NCI-H748 treated with DMSO at 0.1 percent for 48 hours (cell line): ENCODE measurements at places on chromosomes 6 and 20.

DNA sequence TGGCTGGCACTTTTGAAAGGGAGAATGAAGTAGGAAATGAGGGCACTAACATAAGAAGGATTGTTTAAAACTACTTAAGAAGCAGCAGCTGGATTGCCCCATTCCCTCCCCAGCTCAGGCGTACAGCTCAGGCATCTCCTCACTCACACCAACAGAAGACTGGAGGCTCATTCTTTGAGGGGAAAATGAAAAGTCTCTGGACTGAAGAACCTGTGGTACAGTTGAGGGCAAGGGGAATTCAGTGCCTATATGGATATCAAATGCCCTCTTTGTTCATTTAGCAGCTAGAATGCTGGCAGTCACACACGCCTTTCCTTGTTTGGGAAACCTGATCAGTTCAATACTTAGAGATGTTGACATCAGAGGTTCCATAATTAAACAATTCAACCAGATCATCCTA is 502.1 kb upstream of the SOX4 start:
- DNase-seq = no peak

GRCh38 chr6:84450018-84450417 is 222.6 kb upstream of the CEP162 start:
- no peak for DNase-seq

DNA sequence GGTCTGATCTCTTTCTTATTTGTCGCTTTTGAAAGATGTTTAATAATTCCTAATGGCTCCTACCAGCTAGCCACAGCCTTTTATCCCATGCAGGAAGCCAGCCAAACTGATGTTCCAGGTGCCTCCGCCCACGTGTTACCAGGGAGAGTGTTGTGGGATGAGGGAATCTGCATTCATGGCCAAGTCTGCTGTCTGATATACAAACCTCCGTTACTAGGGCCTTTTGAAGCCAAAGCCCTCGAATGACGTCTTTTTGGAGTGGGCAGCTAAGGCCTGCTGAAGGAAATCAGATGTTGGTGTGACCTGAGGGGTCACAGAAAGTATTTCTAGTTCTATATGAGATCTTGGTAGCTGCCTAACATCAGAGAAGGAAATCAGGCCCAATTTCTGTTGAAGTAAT is 21.3 kb downstream of the STK35 start:
- DNase-seq = no peak

GRCh38 chr20:51156041-51156982 is 133.4 kb upstream of the KCNG1 start:
- no peak for DNase-seq

GRCh38 chr6:28982476-28983266 is 22.4 kb downstream of the ZNF311 start:
- DNase-seq = no peak

GRCh38 chr20:13054011-13054410 is 45.2 kb downstream of the SPTLC3 start:
- DNase-seq = no peak

- no peak for DNase-seq
Measured at GRCh38 chr6:134910593-134910935, 39.3 kb downstream of the ALDH8A1 start.

DNA sequence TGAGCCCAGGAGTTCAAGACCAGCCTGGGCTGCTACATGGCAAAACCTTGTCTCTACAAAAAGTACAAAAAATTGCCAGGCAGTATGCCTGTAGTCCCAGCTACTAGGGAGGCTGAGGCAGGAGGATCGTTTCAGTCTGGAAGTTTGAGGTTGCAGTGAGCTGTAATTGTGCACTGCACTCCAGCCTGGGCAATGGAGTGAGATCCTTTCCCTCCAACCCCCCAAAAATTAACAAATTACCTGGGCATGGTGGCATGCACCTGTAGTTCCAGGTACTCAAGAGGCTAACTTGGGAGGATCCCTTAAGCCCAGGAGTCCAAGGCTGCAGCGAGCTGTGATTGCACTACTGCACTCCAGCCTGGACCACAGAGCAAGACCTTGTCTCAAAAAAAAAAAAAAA is 29.4 kb upstream of the GMPR start:
- DNase-seq = no peak

DNA sequence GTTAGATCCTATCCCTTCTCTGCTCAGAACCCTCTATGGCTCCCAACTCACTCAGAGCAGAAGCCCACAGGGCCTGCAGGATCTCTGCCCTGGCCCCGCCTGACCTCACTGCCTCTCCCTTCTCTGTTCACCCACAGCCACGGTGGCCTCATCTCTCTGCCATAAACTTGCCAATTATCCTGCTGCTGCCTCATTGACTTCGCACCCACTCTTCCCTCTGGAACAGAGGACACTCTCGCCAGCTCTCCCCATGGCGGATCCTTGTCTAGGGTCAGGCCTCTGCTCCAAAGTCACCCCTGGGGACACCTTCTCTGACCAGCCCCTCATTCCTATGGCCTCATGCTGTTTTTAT is 86.4 kb downstream of the CEBPB start:
- no peak for DNase-seq

DNA sequence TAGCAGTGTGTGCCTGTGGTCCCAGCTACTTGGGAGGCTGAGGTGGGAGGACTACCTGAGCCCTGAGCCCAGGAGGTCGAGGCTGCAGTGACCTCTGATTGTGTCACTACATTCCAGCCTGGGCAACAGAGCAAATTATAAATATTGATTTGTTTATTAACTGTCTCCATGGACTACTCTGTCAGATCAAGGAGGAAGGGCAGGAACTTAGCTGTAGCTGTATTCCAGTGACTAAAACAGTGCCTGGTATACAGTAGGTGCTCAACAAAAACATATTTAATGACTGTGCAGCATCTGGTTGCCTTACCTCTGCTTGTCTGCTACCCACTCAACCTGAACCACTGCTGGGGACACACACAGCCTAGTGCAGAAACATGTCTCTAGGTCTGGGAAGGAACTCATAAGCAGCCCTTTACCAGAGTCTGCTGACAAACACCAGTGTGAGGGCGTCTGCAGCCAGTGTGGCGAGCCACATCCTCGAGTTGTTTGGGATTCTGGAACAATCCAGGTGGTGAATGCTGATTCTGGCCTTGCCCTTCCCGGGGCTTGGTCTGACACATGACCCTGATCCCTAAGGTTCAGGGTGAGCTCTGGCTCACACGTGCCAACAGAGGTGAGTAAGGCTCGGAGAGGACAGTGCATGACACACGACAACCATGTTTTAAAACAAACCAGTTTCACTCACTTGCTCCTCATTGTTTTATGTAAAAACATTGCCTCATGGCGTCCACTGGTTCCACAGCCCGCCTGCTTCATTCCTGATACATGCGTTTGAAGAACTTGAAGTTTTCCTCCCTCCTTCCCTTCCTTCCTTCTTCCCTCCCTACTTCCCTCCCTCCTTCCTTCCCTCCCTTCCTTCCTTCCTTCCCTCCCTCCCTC is 117.9 kb upstream of the ZNF217 start:
- no peak for DNase-seq

GRCh38 chr20:49872056-49872455 is 43.3 kb downstream of the SPATA2 start:
- no peak for DNase-seq

GRCh38 chr6:141437685-141438084 is 695.0 kb upstream of the GJE1 start:
- no peak for DNase-seq

- no peak for DNase-seq
Measured at GRCh38 chr6:116564921-116565872, 6.1 kb upstream of the RWDD1 start.

GRCh38 chr6:142705054-142705453 is 239.9 kb downstream of the HIVEP2 start:
- DNase-seq = no peak

DNA sequence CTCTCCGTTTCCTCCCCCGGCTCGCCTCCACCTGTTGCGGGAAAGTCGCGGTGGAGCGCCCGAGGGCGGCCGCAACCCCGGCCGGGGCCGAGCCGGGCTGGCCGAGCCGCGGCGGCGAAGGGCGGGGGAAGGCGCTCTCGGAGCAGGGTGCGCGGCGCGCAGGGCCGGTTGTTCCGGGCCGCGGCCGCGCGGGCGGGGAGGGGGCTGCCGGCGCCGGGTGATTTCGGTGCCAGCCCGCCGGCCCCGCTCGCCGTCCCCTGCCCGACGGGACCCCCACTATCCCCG is 235 bp downstream of the MAP7 start:
- no peak for DNase-seq

DNA sequence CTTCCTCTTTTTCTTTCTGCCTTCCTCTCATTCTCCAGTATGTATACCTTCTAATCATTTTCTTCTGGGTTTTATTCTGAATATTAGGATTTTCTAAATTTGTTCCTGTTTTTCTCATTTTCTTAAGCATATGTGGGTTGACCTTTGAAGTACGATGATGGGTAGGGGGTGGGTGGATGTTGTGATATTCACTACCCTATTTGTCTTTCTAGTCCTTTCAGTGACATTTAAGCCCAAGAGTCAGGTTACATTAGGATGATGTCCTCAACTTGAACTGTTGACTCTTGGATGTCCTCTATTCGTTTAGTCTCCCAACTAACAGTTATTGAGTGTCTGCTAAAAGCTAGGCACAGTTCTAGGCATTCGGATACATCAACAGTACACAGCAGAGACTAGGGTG is 7.3 kb downstream of the ABT1 start:
- no peak for DNase-seq

- DNase-seq = peak; percentile 51
Measured at GRCh38 chr6:149473080-149474052, 11.4 kb downstream of the ZC3H12D start.

DNA sequence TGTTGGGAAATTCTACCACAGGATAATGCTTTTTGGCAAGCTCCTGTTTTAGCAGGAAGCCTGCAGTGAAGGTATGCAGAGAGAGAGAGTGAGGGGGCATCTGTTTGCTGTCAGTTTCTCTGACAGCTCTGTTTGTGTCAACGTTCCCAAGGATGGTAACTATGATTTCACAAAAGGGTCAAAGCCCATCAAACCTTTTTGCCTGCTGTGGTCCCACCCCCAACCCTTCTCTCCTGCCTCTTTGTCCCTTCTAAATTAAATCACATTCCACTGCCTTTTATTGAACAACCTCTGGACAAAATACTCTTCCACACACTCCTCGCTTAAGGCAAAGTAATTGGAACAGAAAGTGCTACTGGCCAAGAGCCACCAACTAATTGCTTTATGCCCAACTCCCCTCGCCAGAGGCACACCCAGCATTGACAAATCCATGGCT is 128.3 kb downstream of the TSHZ2 start:
- no peak for DNase-seq

DNA sequence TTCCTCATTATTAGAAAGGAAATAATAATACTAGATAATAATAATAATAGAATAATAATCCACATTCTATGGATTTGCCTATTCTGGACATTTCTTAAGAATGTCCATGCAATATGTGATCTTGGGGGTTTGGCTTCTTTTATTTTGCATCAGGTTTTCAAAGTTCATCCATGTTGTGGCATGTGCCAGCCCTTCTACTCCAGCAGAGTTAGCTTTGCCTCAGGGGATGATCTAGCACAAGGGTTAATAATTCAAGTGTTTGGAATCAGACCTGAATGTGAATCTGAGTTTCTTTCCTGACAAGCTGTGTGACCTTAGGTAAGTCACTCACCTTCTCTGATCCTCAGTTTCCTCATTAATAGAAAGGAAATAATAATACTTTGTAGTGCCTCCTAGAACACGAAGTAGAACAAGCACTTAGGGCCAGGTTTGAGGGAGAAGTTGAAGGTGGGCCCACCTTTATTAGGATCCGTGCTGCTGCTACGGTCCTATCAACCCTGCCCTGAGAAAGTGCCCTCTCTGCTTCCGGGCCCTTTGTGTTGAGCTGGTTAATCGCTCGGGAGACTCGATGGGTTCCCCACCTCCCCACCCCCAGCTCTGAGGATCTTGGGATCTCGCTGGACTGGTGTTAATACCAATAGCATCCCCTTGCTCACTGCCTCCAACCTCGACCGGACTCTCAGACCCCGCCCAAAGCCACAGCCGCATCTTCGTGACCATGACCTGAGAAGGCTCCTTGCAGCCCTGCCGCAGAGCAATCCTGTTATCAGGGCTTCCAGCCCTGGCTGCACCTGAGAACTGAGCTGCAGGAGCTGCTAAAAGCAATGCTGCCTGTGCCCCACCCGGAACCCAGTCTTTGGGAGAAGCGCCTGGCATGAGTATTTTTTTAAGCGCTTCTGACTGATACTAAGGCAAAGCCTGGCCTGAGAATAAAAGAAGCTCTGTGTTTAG is 26.9 kb downstream of the RBM38 start:
- no peak for DNase-seq

- no peak for DNase-seq
Measured at GRCh38 chr6:80667006-80667405, 560.5 kb downstream of the BCKDHB start.
